ENCODE measurements at places on chromosomes 11 and 22.

- no peak for DNase-seq
Observed at GRCh38 chr11:115767047-115767802, 263.0 kb upstream of the CADM1 start.

GRCh38 chr11:101470419-101470818 is 113.4 kb downstream of the TRPC6 start:
- no peak for DNase-seq

GRCh38 chr11:114604179-114604813 is 8.7 kb upstream of the NXPE4 start:
- DNase-seq = no peak

- DNase-seq = no peak
Observed at GRCh38 chr11:9962722-9963121, 298.8 kb downstream of the SWAP70 start.

DNA sequence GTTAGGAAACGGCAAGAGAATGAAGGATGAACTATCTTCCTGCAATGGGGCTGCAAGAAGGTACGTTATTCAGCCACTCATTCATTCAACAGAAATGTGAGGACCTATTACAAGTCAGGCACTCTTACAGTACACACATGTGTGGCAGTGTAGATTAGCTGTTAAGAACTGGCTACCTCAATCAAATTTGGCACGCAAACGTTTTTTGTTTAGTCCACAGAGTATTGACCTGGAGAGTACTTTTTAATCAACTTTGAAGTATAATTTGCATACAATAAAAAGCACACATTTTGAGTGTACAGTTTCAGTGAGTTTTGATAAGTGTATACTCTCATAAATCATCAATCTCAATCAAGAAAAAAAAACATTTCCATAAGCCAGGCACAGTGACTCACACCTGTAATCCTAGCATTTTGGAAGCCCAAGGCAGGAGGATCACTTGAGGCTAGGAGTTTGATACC is 24.2 kb downstream of the MRTFA start:
- no peak for DNase-seq

- no peak for DNase-seq
Observed at GRCh38 chr11:100684101-100685065, 2.7 kb upstream of the ARHGAP42 start.
